ENCODE measurements at places on chromosomes 2 and 18.

GRCh38 chr2:37851428-37851827 is 73.7 kb upstream of the RMDN2 start:
- no peak for DNase-seq

- DNase-seq, result no peak
Measured at GRCh38 chr2:156481312-156481711, 45.1 kb downstream of the GPD2 start.

DNA sequence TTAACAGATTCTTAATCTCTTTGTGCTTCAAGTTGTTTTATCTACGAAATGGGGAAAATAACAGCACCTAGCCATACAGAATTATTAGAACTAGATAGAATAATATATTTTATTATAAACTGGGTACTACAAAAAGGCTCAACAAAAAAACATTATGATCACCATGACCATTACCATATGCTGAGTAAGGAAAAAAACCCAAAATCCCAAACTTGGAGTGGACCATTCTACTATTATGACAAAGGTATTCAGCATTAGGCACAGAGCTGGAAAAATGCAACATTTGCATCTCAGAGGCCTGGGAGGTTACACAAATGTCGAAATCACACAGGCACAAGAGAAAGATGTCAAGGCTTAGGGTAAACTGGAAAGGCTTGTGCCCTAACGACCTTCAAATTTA is 162.8 kb downstream of the SRBD1 start:
- DNase-seq, result no peak

GRCh38 chr2:54561010-54561409 is 104.9 kb downstream of the SPTBN1 start:
- DNase-seq, result no peak

GRCh38 chr2:88669482-88670214 is 21.8 kb upstream of the RPIA start:
- DNase-seq, result peak; percentile 77

DNA sequence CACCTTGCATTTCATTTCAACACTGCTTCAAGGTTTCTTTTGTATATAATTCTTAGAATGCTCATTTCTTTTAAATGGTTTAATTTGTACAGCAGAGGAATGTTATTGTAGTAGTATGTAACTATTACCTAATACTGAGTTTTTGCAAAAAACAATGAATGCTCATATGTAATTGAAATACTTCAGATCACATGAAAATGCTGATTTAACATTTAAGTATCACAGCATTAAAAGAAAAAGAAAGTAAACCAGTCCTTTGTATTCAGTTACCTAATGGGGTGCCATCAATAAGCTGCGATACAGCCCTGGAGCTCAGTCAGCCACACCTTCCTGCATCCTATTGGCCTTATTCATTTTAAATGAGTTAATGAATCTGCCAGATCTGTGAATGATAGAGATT is 45.3 kb upstream of the ITM2C start:
- no peak for DNase-seq

- peak; percentile 2 for DNase-seq
Measured at GRCh38 chr2:157420771-157421323, 23.0 kb downstream of the CYTIP start.

DNA sequence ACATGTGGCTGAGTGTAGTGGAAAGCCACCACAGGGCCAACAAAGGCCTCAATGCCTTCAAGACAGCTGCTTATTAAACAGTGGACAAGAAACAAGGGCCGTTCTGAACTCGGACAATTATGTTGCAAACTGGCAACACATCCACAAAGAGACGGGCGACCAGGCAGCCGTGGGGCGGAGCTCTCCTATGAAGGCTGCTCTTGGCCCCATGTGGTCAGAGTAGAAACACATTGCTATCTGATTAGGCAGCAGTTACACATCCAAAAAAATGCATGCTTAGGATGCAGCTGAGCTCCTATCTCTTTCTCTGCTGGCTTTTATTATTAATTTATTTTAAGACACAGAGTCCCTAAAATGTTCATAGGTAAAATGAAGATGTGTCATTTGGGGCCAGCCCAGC is 163.4 kb downstream of the TMEM163 start:
- no peak for DNase-seq

- no peak for DNase-seq
Measured at GRCh38 chr18:23673725-23674124, 11.0 kb upstream of the ANKRD29 start.

DNA sequence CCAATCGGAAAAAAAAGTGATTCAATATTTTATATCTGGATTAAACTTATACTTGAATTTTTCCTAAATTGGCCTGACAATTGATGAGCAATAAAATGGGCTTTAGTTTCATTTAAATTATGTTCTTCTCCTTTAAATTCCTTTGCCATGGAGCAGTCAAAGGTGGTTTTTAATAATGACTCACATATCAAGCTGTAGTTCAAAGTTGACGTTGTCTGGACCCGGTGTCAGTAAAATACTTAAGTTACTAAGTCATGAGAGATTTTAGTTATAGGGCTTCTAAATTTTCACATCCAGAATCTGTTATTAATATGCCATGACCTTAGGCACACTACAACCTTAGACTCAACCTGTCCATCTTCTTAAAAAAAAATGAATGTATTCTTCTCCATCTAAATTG is 62.5 kb downstream of the CDH2 start:
- peak; percentile 81 for DNase-seq

- no peak for DNase-seq
Measured at GRCh38 chr2:42252464-42252863, 83.3 kb downstream of the EML4 start.
